Esophagus squamous epithelium (tissue), 5 donors: ENCODE measurements at places on chromosomes 7 and 10.

DNA sequence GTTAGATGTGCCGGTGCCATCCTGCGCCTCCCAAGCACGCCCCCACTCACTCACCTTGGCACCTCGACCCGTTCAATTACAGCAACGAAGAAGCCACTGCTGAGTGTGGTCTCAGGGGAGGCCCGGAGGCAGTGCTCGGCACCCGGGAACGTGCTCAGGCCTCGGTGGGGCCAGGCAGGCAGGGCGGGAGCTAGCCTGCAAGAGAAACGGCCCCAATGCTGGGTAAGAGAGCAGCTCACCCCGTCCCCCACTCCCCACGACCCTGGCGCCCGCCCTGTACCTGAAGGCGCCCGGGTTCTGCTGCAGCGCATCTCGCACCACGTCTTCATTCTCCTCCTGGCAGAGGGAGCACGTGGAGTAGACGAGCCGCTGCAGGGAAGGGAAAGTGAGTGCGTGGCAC, 5.1 kb downstream of the NSUN5 start:
- no peak for DNase-seq

DNA sequence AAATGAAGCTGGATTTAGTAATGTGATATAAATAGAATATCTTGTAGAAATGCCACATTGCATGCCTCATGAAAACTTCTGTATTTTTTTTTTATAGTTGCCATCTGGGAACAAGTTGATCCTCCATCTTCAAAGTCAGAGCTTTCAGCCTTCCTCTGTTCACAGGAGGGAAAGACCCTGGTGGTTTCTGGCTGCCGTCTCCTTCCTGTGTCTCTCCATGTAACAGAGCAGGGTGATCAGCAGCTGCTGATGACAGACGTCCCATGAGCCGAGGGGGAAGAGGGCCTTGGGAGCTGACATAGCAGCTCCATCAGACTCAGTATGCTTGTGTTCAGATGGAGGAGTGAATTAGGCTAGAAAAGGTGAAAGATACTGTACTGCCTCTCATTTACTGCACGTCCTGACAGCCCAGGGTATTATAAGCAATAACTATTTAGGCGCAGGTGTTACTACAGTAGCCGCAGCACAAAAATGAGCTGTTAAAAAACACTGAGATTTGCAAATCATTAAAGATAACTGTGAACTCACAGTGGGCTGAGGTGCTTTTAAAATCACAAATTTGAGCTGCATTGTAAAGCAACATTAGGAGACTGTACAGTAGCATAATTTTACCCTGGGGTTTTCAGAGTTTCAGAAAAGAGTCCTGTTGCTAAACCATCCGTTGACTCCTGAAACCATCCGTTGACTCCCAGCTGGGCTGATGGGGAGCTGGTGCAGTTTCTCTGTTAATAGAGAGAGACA, 103.3 kb downstream of the CFAP58 start:
- DNase-seq = no peak

DNA sequence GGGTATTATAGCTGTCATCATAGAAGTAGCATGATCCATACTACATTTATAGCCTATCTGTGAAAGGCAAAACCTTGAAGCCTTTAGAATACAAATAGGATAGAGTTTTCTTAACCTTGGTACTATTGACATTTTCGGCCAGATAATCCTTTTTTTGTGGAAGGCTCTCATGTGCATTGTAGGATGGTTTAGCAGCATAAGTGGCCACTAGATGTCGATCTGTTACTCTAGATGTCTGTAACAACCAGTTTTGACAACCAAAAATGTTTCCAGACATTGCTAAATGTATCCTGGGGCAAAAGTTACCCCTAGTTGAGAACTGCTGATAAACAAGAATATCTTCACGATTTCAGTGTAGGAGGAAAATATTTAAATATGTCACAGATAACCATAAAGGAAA, 319.4 kb upstream of the GALNT17 start:
- no peak for DNase-seq

DNA sequence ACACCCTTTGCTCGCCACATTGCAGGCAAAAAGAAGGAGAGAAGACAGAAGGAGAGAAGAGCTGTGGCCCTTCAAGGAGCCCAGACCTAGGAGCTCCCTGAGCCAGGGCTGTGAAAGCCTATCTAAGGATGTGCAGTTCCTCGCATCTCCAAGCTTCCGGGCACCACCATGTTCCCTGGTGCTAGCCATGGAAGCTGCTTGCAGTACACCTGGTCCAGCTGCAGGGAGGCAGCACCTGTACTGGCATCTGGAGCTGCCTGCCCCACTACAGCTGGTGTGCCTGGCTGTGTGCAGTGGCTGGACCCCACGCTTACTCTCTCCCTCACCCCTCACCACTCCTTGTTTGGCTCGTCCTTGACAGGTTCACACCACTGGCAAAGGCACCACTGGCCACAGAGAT, 1111.8 kb upstream of the POT1 start:
- no peak for DNase-seq

DNA sequence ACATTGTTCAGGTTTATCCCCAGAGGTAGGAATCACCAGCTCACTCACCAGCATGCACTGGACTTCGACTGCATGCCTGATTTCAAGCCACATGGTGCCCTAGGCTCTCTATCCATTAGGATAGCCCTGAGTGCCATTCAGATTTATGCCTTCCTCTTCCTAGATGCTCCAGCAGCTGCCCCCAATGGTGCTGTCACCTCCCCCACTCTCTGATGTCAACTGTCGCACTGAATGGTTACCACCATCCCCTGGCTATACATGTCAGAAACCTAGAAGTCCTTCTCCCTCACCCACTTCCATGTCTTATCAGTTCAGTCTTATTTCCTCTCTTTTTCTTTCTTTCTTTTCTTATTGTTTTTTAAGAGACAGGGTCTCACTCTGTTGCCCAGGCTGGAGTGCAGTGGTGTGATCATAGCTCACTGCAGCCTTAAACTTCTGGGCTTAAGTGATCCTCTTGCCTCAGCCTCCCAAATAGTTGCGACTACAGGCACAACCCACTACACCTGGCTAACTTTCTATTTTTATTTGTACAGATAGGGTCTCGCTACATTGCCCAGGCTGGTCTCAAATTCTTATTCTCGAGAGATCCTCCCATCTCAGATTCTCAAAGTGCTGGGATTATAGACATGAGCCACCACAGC, 2.9 kb downstream of the SFXN4 start:
- no peak for DNase-seq

GRCh38 chr7:36262309-36263094, 109.4 kb downstream of the EEPD1 start:
- no peak for DNase-seq

DNA sequence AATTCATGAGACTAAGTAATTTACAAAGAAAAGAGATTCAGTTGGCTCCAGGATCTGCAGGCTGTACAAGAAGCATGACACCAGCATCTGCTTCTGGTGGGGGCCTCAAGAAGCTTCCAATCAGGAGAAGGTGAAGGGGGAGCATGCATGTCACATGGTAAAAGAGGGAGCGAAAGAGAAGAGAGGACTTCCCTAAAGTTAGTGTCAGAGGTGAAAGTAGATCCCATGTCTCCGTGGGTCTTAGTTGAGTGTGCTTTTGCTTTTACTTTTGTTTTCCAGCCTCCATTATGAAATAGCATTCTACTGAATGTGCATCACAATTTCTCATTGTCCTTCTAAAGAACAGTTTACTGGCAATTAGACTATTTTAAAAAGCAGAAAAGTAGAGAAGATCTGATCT, 213.6 kb upstream of the FZD1 start:
- DNase-seq = no peak

DNA sequence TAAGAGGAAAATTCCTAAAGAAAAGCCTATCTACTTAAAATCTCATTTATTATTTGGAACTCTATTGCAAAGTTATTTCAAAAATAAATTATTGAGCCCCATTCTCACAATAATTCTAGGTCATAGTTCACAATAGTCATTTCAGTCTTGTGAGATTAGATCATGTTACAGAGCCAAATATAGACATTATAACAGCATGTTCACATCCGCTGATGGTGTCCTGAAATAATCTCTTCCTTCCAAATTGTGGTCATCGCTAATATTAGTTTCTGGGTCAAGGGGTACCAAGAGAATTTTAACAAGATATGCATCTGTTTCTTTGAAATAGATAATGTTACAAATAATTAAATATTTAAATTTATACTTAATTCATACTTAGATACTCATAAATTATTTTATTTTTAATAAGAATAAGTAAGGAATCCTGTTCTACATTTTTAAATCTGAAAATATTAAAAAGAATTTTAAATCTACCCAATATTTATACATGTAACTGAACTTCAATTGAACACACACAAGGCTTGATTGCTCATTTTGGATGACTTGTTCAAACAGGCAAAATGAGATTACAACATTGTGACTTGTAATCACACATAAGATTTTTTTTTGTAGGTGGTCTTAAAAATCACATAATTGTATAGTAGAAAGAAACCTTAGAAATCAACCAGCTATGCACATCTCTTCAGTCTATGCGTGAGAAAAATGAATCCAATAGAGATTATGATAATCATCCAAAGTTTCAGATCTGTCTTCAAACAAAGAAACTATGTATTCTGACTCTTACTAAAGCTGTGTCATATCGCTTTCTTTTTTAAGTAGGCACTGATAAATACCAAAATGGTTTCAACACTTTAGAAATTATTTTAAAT, 13.1 kb downstream of the GNAT3 start:
- no peak for DNase-seq
